ENCODE measurements at places on chromosomes 7 and 10. TPM values are rescaled to one million over a fixed set of nuclear protein-coding genes. Genes with fewer than 3 reads are reported as not detected.
A peak's percentile ranks its signal among the peaks of the same experiment; 100 is the strongest.

Gene SVOPL
- total RNA-seq: not detected

Gene RPA3
- 101 TPM for total RNA-seq

DNA sequence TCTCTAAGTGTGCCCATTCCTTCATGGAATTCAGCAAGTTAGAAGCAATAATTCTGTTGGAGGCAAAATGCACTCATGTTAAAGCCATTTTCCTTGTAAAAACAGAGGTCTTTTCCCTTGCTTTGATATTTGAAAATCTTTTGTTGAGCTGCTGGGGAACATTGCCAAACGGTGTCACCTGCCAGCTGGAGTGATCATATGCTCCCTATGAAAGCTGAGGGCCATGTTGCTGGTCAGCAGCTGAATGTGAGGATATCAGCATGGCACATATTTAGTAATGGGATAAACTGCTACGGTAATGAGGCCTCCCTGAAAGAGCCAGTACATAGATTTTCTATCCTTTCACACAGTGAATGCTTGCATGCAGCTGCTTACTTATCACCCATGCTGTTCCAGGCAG is 224.3 kb downstream of the THSD7A start:
- DNase-seq: no peak
- no peak overlapping the region for H3K27ac ChIP-seq
- H3K27me3 ChIP-seq: no peaks in the 10 kb centered on the region
- no peaks in the 10 kb centered on the region for H3K4me1 ChIP-seq

GRCh38 chr10:96831200-96831866 is 765 bp upstream of the LCOR start:
- peaks cover 4% of the 10 kb centered on the region for H3K36me3 ChIP-seq
- H3K4me3 ChIP-seq: peak overlapping the region; percentile 92
- H3K27me3 ChIP-seq: no peaks in the 10 kb centered on the region
- no peak for DNase-seq
- peaks cover 50% of the 10 kb centered on the region for H3K4me1 ChIP-seq

Gene PNLIP
- not detected for total RNA-seq
